Left lung (tissue), 14 donors: ENCODE measurements at places on chromosomes 1 and 21. TPM values are rescaled to one million over a fixed set of nuclear protein-coding genes. Genes with fewer than 3 reads are reported as not detected.

- no peak for DNase-seq
These were observed 1.9 kb downstream of the DMRTA2 start for GRCh38 chr1:50421366-50421748.

- DNase-seq = peak; percentile 46
These were observed 431 bp downstream of the MAP1LC3C start for GRCh38 chr1:241998412-241998921.

- DNase-seq = no peak
These were observed 35.3 kb downstream of the B3GALNT2 start for GRCh38 chr1:235468970-235469369.

DNA sequence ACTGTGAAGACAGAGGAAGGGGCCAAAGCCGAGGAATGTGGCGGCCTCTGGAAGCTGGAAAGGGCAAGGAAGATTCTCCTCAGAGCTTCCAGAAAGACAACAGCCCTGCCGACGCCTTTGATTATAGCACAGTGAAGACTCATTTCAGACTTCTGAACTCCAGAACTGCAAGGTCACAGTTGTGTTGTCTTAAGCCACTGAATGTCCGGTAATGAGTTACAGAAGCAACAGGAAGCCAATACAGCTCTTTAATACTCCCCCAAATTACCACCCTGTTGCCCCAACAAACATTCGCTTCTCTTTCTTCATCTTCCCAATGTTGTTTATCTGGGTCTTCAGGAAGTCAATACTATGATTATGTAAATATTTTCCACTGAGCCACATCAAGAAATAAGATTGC is 44.0 kb downstream of the ETS2 start:
- no peak for DNase-seq

GRCh38 chr1:63888984-63889383 is 115.2 kb downstream of the ROR1 start:
- no peak for DNase-seq

Gene RAB3B
- polyA plus RNA-seq = 0.42 TPM

DNA sequence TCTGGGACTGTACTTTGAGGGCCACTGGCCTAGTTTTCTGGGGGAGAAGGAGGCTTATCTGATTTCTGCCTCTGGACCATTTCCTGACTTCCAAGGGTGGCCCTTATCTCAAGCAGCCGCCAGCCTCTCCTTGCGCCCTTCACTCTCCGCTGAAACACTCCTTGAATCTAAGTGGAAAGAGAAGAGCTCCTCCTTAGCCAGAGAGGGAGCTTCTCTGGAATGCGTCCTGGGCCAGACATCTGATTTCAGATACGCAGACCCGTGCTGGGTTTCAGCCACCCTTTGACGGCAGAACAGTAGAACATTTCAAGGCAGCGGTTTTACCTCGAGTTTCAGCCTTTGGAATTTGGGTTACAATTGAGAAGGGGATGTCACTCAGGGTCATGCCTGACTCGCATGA is 308.0 kb downstream of the CAMTA1 start:
- DNase-seq = no peak

Gene KCNA3
- polyA plus RNA-seq = 1.1 TPM

- no peak for DNase-seq
These were observed 2.7 kb downstream of the MAN1C1 start for GRCh38 chr1:25619101-25619890.

GRCh38 chr1:172239901-172240300 is 180.6 kb upstream of the C1orf105 start:
- peak; percentile 41 for DNase-seq

DNA sequence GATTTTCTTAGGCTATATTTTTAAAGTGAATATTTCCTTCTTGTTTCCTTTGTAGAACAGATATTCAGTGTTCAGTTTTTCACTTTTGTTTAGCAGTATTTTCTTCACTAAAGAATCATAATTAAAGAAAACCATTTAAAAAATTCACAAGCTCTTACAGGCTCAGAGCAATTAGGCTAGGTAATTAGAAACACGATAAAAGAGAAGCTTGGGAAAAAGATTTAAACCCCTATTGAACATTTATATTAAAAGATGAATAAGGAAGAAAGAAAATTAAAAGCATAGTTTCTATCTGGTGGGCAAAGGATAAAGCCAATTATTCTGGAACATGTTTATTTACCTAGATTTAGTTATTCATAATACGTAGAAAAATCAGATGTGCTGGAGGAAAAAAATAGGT is 942.6 kb downstream of the PLA2G4A start:
- DNase-seq = no peak

- no peak for DNase-seq
These were observed 23.2 kb upstream of the PPP1R8 start for GRCh38 chr1:27807385-27807784.
